ENCODE measurements at places on chromosomes 16 and 17.
A peak's percentile ranks its signal among the peaks of the same experiment; 100 is the strongest.

DNA sequence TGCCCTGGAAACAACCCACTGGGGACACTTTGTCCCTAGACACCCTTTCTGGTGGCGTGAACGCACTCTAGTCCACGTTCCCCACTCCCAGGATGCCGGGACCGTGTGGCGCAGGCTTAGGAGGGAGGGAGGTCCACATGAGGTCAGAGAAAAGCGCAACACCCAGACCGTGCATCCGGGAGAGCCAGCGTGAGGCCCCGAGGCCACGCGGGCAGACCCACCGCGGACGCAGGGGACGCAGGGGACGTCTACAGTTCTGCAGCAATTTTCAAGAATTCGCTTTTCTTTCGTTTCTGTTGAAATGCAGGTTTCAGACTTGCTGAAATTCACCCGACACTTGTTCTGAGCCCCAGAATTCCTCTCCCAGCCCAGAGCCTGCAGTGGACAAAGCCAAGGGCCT is 4.7 kb downstream of the RFNG start:
- DNase-seq = no peak

DNA sequence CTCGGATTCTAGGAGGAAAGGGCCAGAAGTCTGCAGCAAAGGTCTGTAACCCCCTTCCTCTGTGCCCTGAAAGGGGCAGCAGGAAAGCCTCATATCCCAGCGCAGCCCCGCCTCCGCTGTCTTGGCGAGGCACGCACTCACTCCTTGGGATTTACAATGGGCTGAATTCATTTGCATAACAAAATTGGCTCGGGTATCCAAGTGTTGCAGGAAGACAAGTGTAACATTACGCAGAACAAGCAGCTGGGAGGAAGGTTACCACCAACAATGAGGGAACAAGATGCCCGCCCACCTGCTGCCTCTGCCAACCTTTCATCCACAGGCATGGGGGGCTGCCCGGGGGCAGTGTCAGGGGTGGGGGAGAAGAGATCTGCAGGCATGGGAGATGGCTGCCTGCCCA is 130.4 kb downstream of the MRM1 start:
- no peak for DNase-seq

GRCh38 chr16:89489040-89489897 is 1.1 kb downstream of the ANKRD11 start:
- peak; percentile 99 for DNase-seq

DNA sequence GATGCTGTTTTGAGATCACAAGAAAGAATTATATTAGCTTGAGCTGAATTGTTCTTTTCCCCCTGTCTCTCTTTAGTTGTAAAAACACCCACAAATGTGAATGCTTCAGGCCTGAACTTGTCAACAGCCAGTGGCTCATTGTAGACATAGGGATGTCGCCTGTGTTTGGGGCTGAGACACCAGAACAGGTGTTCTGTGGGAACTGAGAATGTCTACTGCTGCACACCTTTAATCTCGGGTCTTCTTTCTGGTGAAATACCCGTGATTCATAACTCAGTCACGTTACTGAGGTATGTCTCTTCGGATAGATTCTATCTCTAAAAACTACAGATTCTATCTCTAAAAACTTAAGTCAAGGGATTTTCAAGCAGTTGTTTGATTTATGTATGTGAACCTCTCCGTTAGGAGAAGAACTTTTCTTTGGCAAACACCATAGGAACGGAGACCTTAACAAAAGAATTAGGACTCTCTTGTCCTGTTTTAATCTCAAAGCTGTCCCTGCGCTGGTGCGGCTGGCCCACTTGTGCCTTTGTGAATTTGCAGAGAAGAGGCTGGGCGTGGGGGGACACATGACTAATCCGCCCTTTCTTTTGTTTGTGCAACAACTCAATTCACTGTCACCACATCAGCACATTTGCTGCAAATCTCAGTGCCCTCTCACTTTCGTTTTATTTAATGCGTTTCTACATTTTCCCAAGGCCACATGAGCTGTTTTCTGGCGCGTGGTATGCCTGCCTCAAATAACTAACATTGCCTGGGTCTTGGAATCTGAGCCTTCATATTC is 643.0 kb downstream of the MAF start:
- no peak for DNase-seq

DNA sequence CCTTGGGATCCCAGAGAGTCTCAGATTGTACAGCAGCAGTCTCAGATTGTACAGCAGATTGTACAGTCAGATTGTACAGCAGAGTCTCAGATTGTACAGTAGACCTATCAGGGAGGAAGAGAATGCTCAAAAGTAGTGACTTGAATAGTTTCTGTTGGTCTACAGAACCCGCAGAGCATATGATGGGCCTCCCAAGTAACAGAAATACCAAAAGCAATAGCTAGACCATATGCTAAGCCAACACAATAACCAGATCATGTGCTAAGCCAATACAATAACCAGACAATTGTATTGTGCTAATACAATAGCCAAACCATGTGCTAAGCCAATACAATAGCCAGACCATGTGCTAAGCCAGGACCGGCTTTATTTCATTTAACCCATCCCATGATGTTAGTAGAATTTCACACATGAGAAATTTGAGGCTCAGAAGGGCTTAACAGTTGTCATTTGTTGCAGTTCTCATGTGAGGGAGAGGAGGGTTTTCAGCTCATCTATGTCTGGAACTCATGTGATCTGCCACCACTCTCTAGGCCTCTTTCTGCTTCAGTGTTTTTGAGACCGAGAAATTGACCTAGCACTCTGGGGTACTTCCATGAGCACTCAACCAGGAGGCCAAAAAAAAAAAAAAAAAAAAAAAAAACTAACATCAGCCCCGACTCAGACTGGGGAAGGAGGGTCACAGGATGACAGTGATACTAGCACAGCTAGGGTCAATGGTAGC is 144.0 kb downstream of the SOX9 start:
- no peak for DNase-seq

GRCh38 chr17:50564916-50565315 is 4.4 kb downstream of the CACNA1G start:
- peak; percentile 28 for DNase-seq

DNA sequence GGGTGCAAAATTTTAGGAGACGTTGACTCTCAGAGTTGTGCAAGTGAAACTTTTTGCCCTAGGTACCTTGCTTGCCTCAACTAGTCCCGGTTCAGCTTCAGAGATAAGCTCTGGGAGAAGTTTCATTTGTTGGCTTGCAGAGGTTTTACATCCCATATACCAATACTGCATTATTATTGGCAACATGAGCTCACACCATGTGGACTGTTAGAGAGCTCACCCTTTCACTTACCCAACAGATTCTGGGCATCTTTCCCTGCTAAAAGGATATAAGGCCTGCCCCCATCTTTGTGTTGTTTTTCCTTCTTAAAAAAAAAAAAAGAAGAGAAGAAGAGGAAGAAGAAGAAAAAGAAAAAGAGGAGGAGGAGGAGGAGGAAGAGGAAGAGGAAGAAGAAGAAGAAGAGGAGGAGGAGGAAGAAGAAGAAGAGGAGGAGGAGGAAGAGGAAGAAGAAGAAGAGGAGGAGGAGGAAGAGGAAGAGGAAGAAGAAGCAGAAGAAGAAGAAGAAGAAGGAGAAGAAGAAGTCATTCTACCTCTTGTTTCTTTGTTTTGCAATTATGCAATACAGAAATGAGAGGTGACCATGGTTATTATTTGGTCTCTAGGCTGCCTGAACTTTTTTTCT is 292.6 kb upstream of the IRX3 start:
- DNase-seq = peak; percentile 9

GRCh38 chr16:22093996-22094395 is 1.7 kb downstream of the VWA3A start:
- peak; percentile 18 for DNase-seq

DNA sequence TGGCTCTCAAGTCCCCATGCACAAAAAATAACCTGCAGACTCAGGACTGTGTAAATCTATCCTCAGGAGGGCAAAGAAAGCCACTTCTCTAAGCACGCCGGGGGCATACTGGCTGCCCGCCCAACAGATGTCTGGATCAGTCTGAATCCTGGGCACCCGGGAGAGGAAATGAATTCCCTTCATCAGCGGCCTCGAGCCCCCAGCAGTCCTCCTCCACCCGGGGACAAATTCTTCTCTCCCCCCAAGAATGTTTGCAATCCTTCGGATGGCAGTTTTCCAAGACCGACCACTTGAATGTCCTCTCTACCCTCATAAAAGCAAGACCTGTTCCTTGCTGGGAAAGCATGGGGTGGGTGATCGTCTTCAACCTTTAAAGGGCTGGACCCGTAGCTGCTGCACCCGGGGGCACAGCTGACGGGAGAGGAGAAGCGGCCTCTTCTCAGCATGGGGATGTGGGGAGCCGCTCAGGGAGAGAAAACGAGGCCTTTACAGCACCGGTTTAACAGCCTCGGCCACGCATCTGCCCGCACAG is 9.4 kb upstream of the MAP2K3 start:
- peak; percentile 30 for DNase-seq

DNA sequence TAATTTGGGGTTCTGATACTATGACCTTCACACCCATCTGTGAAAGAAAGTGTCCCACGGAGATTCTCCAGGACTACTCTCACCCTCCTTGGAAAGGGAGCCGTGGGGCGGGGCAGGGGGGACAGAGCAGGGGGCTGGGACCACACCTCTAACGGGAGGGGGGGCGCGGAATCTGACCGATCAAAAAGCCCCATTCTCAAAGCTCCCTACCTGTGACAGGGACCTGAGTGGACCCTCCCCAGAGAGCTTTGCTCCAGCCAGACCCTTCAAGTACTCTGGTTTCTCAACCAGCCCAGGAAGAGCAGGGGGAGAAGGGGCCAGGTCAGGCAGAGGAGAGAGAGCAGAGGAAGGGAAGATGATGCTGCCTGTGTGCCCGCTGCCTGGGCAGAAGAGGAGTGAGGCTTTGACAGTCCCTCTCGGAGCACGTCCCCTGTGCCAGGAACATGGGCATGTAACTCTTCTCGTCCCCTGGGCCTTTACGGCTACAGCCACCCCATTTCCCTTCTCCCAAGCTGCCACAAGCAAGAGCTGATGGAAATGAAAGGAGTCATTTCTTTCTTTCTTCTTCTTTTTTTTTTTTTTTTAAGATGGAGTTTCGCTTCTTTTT is 682 bp downstream of the XAF1 start:
- peak; percentile 18 for DNase-seq

DNA sequence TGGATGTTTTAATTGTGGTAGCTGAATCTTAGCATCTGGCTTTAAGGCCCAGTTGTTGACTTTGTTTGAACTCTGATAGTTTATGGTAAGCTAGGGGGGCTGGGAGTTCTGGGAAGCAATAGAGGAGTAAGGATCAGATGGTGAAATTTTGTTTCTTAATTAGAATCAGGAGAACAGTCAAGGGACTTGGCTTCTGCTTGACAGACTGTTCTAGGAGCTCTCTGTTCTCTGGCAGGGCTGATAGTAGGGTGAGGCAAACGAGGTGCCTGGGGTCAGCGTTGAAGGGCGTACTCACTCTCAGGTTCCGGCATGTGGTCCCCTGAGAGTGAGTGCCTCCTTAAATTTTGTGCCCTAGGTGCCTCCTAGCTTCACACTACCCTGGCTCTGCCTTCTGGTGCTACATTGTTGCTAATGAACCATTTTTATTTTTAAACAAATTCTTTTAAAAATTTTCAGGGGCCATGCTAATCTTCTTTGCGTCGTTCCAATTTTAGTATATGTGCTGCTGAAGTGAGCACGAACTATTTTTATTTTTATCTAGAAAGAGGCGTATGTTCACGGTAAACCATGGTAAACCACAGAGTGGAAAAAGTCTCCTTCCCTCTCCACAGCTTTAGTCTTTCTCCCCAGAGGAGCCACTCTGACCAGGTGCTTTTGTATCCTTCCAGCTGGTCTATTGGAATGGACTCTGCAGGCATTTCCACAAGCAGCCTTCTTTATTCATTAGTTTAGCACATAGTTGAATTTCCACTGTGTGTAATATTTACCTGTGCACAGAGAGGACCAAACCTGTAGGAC is 19.7 kb downstream of the SLC7A6 start:
- DNase-seq = no peak

- DNase-seq = no peak
Observed at GRCh38 chr17:21388066-21388465, 11.9 kb downstream of the KCNJ12 start.

GRCh38 chr17:36999471-36999870 is 50.7 kb downstream of the AATF start:
- DNase-seq = peak; percentile 65

DNA sequence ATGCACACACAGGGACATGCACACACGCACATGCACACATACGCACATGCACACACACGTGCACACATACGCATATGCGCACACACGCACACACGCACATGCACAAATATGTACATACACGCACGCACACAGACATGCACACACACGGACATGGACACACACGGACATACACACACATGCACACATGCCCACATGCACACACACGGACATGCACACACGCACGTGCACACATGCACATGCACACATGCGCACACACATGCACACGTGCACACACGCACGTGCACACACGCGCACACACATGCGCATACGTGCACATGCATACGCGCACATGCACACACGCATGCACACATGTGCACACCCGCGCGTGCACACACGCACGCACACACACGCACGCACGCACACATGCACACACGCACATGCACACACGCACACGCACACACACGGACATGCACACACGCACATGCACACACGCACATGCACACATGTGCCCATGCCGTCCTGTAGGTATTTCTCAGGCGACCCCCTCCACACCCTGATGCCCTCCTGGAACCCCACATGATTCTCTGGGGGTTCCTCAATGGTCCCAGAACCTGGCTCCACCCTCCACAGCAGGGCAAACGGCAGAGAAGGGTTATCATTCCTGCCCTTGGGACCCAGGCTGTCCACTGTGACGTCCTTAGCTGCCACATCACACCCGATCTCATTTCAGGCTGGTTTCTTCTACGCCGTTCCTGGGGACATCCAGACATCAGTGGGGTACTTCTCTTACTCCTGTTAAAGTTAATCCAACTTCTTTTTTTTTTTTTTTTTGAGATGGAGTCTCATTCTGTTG is 9.6 kb upstream of the RBFOX3 start:
- no peak for DNase-seq

GRCh38 chr17:16304830-16305229 is 48.4 kb downstream of the CENPV start:
- DNase-seq = peak; percentile 65

DNA sequence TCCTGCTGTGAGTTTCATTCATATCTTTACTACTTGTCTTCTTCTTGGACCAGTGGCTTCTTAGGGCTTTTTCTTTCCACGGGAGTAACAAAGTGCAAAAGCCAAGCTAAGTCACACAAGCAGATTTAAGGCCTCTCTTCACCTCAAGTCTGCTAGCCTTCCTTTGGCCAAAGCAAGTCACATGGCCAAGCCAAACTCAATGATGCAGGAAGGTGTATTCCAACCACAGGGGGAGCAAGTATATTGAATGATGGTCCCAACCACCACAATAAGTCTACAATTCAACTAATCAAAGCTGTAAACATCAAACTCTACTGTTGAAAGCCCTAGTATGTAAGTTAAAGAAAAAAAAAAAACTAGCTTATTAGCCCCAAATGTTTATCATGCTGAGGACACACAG is 44.5 kb upstream of the CDYL2 start:
- no peak for DNase-seq

- DNase-seq = no peak
Observed at GRCh38 chr17:51527225-51527982, 267.1 kb downstream of the UTP18 start.

GRCh38 chr16:27498031-27498825 is 51.5 kb downstream of the GTF3C1 start:
- DNase-seq = no peak

GRCh38 chr16:20409398-20410120 is at the start of gene ACSM5:
Gene ACSM5 (plus strand): TSS chr16:20409534. CDS start chr16:20411485, 1,951 bp downstream.
- DNase-seq = no peak

- peak; percentile 68 for DNase-seq
Observed at GRCh38 chr17:2828397-2829038, 32.3 kb downstream of the RAP1GAP2 start.

All from NB4 (cell line).